ENCODE measurements at places on chromosomes 6 and 20.
A peak's percentile ranks its signal among the peaks of the same experiment; 100 is the strongest.

- no peak for DNase-seq
Observed at GRCh38 chr6:96943555-96944215, 19.2 kb downstream of the KLHL32 start.

- no peak for DNase-seq
Observed at GRCh38 chr20:39290575-39290974, 328.4 kb downstream of the DHX35 start.

GRCh38 chr6:137171824-137172733 lies 1.4 kb downstream of the IL22RA2 start:
- DNase-seq = no peak

DNA sequence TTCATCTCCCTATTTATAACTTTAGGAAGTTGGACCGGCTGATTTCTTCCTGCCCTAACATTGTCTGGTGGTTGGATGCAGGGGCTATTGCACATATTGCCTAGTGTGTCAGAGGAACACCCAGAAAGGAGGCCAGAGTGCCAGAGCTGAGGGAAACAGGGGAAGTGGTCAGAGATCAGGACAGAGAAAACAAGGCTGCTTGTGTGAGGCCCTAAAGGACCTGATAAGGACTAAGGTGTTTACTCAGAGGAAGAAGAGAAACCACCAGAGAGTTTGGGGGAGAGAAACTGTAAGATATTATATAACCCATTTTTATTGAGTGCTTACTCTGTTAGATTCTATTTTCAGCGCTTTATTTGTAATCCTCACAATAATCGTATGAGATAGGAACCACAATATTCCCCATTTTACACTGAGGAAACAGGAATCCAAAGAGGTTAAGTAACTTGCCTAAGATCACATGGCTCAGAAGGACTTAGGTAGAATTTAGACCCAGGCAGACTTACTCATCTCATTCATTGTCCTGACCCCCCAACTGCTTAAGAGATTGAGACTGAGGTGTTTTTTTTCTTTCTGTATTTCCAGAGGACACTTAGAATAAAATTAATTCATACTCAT lies 54.0 kb upstream of the REV3L start:
- no peak for DNase-seq

- DNase-seq = no peak
Observed at GRCh38 chr20:4821590-4821989, 99.9 kb downstream of the PRND start.

GRCh38 chr20:20892328-20892727 lies 179.9 kb upstream of the RALGAPA2 start:
- DNase-seq = no peak

- no peak for DNase-seq
Observed at GRCh38 chr20:34642009-34642408, 34.9 kb downstream of the PIGU start.

DNA sequence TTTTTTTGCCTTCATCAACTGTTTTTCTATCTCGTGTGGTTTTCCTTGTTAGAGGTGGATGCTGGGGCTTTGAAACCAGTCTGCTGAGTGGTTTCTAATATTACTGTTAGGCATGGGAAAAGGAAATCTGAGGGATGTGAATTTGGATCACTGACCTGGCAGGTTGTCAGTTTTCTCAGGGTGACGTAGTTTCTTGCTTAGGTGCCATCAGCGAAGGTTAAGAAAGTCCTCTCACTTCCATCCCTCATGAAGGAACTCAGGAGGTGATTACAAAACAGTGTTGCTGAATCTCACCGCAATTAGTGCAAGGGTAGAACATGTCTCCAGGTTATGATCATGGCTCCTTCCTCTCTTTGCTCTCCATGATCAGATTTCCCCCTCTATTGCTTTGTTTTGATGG lies 135.9 kb downstream of the SOX4 start:
- DNase-seq = no peak

DNA sequence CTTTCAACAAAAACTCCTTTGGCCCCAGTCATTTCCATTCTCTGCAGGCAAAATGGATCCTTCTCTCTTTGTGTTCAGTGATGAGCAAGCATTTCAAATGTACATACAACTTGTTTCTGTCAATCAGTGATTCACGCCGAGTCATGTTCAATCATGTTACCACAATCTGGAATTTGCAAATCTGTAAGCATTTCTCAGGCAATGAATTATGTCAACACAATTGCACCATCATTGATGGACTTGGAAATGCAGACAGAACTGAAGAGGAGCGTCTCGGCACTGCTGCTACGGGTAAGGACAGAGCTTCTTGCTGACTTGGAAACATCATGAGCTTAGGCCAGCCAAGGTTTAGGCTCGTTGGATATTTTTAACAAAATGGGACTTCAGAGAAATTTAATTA lies 132.8 kb upstream of the AGPAT4 start:
- DNase-seq = peak; percentile 61

DNA sequence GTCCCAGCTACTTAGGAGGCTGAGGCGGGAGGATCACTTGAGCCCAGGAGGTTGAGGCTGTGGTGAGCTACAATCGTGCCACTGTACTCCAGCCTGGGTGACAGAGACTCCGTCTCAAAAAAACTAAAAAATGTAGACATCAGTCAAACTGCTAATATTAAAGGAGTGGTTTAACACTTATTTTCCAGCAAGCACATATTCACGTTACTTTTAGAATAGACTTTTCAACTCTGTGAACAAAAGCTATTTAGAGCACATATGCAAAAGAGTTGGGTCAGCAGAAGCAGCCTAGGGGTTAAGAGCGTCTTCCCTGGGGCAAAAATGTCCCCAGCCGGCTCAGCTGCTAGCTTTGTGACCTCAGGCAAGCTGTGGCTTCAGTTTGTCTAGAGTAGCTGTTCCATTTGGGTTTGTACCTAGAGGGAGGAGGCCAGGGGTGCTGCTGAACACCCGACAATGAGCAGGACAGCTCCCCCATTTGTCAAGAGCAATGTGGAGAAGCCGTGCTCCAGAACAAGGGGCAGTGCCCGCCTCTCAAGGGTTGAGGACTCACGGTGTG lies 62.5 kb upstream of the PTGIS start:
- no peak for DNase-seq

DNA sequence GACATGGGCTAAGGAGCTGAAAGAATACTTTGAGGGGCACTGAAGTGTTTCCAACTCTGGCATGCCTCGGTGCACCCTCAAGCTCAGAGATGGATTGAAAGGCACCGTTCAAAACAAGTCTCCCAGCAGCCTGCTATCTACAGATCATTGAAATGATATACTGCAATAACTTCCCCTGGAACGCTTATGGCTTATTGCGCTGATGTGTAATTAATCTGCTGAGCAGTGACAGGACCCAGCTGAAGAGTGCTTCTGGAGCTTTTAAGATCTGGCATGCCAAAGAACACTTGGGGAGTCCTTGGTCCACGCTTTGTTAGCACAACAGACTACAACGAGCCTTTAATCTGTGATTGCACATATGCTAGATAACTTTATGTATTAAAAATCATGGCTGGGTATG lies 708.2 kb downstream of the PRKN start:
- DNase-seq = no peak

- DNase-seq = no peak
Observed at GRCh38 chr6:146258206-146258605, 229.3 kb downstream of the GRM1 start.

DNA sequence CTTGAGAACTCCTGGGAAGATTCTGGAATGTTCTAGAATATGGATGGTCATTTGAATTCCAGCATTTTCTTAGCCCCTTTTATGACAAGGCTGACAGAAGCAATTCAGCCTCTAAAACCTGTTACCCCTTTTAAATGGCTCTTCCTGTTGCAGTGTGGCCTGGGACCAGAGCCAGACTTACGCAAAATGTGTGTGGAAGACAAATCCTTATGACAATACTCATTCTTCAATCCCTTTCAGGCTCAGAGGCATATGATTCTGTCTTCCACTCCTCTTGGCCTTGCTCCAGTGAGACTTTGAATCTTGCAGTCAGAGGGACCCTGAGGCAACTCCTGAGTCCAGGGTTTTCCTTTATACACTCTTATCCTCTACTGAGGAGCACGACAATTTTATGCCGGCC lies 287.0 kb downstream of the CLIC5 start:
- DNase-seq = no peak

DNA sequence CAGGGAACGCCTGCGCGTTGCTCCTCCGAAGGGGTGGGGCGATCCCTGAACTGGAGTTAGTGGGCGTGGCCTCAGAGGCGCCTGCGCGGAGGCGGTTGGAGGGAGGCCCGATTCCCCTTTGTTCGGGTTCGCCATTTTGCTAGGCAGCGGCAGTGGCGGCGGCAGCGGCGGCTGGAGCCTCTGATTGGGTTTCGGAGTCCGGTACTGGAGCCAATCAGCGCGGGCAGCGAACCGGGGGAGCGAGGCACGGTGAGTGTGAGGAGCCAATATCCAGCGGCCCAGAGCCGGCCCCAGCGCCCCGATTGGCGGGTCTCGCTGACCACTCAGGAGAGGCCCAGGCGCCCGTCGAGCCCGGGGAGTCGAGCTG lies at the start of gene NFYA:
Gene NFYA, plus strand, starts transcription at position 139 of the 367 bp plus-strand sequence. CDS start 6,116 bp downstream, outside the sequence.
- peak; percentile 97 for DNase-seq

GRCh38 chr6:64040113-64040512 lies 404.5 kb downstream of the PHF3 start:
- DNase-seq = no peak

DNA sequence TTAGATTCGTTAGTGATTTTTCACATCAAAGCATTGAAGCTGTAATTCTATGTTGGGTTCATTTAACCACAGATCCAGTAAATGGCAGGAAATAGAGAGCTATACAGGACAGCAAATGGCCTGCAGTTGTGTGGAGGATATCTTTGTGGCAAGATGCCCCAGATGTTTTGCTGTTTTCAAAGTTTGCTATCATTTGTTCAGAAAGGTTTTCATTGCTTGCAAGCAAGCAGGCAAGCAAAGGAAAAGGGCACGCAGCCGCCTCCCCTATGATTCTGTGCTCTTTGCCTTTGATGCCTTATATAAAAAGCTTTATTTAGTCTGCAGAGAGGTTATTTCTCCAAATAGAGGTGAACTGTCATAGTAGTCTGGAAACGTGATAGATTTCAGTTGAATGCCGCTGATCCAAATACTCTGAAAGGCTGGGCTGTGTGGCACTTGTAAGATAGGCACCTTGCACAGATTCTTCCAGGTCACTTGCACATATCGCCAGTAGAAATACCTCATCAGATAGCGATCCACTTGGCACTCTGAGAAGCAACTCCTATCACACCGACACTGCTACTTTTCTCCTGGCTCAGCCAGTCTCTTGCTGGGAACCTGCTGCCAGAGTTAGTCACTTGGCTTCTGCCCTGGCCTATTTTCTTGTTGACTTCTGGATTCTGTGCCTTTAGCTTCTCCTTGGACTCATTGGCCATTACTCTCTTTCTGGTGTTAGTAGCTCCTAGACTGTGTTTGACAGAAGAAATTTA lies 66.4 kb downstream of the UTRN start:
- no peak for DNase-seq

DNA sequence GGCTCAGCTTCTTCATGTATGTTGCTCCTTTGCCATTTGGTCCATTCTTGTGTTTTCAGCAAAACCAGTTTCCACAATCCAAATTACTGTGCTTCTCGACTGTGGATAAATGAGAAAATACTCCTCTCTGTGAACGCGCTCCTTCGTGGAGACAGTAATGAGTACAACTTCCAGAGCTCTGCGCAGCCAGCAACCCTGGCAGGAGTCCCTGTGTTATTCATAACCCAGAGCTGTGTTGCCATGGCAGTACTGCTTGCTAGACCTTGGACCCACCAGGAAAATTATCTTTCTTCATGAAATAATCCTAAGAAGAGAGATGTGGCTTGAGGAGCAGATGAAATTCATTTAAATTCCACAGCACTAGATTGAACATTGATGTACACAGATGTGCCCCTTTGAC lies 73.7 kb downstream of the SLC22A3 start:
- DNase-seq = no peak

GRCh38 chr6:119614138-119614537 lies 264.6 kb upstream of the MAN1A1 start:
- DNase-seq = no peak

- DNase-seq = no peak
Observed at GRCh38 chr6:120274547-120274946, 925.0 kb upstream of the MAN1A1 start.

DNA sequence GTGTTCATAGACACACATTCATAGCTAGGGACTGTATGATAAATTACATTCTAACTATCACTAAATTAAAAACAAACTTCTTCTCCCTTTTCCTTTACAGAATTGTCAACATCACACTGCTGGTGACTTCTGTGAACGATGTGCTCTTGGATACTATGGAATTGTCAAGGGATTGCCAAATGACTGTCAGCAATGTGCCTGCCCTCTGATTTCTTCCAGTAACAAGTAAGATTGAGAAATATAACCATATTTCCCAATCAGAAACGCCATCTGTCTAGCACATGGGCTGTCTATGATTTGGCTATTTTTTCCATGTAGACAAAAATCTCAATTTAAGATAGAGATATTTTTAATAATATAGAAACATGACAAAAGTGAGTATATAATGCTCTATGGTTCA lies 367.7 kb downstream of the ARHGAP18 start:
- no peak for DNase-seq

GRCh38 chr6:33430991-33431879 lies 11.4 kb downstream of the SYNGAP1 start:
- DNase-seq = peak; percentile 86

DNA sequence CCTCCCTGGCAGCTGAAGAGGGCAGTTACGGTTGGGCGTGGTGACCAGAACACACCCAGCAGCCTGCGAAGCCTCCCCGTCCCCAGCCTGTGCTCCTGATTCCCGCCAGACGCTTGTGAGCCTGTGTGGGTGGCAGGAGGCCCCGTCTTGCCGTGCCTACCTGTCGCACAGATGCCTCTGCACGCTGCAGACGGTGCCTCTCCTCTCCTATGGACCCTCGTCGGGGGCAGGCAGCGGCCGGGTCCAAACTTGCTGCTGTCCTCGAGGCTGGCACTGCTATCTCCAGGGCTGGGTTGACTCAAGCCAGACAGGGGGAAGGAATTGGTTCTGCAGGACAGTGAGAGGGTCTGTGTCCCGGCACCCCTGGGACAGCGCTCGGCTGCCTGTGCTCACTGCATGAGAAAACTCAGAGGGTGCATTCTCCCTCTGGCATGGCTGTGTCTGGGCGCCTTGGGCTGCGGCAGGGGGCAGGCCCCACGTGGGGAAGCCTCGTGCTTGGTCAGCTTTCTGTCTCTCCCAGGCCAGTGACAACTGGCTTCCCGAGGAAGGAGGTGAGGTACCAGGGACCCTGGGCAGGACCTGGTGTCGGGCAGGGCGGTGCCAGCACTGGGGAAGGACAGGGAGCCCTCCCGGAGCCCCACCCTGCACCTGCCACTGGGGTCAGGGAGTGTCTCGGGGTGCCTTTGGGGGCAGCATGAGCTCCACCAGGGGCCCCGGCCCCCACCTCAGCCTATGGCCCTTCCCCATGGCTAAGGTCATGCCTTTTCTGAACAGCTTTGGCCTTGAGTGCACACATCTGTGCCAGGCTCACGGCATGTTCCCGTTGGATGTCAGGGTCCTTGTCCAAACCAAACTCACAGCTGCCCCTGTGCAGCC lies 127.5 kb downstream of the TAF4 start:
- DNase-seq = no peak

DNA sequence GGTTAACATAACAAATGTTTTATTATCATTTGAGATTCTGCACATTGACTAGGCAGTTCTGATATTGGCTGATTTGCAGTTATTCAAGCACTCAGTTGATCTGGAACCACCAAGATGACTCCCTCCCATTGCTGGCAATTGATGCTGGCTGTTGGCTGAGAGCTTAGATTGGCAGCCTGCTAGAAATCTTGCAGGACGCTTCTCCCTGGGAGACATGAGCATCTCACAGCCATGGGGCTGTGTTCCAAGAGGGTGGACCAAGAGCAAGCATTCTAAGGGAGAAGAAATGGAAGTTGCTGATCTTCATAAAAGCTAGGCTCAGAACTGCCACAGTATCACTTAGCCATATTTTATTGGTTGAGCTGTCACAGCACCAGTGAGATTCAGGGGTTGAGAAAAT lies 233.4 kb upstream of the ID4 start:
- DNase-seq = no peak
